Activated CD8-positive, alpha-beta memory T cell treated with anti-CD3 and anti-CD28 coated beads for 1 hour (primary cell): ENCODE measurements at places on chromosomes 3 and 15.

DNA sequence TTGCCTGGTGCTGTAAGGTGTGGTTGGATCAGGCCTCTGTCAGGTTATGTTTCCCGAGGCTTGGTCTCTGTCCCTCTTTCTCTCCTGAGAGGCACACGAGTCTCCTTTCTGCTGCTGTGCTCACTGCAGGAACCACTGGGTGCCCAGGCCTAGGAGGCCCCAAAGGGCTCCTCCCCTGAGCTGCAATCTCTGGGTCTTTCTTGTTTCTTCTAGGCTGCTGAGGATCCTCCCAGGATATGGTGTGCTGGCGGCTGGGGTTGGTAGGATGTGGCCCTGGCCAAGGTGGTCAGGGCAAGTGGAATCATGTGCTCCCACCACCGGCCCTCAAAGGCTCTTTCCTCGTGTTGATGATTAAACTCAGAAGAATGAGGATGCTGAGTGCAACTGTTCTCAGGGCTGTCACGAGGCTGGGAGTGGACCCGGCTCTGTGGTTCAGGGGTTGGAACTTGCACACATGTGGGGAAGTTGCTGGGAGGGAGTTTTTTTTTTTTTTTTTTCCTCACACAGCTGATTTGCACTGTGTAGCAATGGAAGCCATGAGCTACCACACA lies 43.6 kb upstream of the CTSH start:
- DNase-seq = no peak

GRCh38 chr3:106810300-106810875 lies 566.9 kb upstream of the CCDC54 start:
- DNase-seq = no peak

DNA sequence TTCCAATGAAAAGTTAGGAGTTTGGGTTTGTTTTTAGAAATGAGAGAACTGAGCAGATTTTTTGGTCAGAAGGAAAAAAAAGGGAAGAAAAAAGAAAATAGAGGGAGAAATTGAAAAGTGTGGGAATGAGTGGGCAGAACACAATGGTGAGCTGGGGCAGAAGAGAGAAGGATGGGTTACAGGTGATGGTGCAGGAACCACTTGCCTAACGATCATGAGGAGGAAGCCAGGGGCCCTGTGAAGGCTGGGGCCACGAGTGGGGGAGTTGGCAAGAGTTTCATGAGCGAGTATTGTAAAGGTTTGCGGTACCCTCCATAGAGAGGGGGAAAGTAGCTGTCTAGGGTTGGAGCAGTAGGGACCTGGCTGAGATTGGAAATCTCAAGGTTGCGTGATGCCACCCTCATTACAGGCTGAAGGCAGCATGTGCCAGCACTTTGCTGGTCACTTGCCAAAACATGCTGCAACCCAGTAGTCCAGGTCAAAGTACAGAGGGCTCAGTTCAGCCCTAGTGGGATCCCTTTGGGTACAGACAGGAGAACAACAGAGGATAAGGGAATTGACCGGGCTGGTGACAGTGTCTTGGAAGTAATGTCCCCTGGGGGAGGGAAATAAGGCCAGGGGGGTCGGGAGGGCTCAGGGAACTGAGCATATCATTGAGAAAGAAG lies 6.6 kb downstream of the IVD start:
- DNase-seq = no peak

DNA sequence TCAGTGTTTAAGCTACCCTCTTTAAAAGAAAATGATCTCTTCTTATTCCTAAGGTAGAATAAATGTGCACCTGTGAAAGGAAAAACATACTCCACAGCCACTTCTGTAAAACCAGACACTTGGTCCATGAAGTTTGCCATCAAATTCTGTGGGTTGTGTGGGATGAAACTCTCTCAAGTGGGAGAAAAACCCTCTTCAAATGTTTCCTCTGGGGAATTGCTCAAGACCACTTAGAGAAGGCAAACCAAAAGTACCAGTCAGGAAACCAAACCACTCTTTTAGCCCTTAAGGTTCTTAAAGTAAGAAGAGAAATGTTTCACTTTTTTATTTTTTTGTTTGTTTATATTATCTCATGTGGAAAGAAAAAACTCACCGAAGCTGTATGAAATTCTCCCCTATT lies 1.2 kb downstream of the COL8A1 start:
- DNase-seq = no peak

- DNase-seq = no peak
Measured at GRCh38 chr3:158405507-158405906, 165.5 kb upstream of the MLF1 start.

GRCh38 chr3:73661265-73661664 lies 36.5 kb upstream of the PDZRN3 start:
- DNase-seq = no peak

GRCh38 chr3:157574531-157574930 lies 71.3 kb upstream of the VEPH1 start:
- no peak for DNase-seq

DNA sequence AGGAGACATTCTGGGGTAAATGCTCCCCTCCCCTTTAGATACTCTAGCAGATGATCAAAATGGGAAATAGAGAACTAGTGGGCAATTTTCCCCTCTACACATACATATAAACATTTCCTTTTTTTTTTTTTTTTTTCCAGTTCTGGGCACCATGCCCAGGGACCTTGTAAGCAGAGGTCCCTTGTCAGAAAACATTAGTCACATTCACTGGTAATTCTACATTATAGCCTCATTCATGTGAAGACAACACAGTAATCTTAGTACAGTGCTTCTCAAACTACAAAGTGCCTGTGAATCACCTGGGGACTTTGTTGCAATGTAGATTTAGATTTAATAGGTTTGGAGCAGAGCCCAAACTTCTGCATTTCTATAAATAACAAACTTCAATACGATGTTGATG lies 60.1 kb upstream of the ACTC1 start:
- DNase-seq = no peak

DNA sequence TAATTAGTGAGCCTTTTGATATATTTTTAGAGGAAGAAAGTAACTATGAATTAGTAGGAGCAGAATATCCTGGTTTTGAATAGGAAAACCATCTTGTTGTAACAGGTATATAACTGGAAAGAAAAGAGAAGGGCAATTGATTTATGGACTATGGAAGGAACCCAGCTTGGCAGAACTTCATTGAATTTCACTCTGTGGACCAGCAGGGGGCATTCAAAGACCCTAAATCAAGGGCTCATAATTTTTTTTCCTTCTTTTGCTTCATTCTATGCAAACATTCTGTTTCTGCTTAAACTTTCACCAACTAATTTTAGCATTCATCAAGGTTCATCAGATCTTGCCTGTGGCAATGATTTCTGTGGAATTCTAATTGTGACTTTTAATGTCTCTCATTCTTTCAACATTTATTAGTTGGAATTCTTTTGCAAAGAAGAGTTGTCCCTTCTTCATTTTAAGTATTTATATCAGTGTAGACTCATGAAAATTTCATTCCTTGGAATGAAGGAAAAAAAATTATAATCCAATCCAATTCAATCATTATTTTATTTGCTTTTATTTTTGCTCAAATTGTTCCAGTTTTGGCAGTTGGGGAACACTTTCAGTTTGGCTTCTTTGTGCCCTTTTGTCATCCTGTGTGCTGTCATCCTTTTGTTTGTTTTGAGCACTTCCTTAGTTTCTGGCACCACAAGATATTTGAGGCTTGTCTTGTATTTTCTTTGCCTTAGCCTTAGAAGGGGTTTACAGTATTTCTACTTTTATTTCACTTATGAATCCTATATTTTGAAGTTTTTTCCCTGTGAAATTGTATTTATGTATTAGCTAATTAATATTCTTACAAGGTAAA lies 30.4 kb downstream of the NXPE3 start:
- DNase-seq = no peak

GRCh38 chr15:71651750-71652186 lies 158.6 kb upstream of the NR2E3 start:
- DNase-seq = no peak

DNA sequence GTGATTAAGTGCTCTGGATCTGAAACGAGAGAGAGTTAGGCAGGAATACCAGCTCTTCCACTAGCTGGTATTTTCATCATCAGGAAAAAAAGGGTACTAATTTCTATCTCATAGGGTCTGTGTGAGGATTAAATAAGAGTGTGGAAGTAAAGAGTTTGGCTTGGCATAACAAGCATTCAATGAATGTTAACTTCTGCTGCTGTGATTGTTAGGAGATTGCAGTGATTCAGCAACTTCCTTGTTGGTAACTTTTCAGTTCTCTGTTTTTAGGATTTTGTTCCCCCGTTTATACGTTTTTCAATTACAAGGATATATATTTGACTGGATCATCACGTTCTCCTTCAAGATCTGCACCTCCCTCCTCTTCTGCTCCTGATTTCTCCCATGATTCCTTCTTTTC lies 65.9 kb upstream of the MYO5C start:
- no peak for DNase-seq

DNA sequence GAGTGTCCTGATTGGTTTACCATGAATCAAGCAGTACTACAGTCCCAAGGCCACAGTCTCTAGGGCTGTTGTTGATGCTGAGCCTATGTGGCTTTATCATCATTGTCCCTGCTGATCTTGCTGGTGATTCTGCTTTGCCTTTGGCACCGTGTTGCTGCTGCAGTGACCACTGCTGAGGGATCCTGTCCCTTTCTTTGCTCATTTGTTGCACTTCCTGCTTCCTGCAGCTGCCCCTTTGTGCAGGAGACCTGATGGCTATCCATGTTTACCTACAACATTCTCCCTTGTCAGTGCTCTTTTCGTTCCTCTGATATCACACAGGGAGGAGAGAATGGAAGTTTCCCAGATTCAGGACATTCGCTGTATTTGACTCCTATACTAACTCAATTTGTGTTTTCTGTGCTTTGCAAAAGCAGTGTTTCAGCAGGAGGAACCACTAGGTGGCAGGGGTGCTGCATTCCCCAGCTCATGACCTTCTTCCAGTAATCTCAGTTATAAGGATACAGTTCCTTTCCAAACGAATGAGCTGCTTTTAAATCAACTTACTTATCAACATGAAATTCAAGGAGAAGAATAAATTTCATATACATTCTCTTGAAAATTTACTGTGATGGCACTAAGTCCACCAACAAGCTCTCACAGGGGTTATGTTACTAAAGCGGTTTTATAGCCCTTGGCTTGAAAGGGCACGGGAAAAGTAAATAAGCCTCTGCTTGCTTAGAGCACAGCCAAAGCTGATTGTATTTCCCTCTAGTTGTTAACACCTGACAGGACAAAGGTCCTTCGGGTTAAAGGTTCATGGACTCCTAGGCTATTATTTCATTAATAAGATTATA lies 9.7 kb upstream of the THUMPD3 start:
- DNase-seq = peak; percentile 38

DNA sequence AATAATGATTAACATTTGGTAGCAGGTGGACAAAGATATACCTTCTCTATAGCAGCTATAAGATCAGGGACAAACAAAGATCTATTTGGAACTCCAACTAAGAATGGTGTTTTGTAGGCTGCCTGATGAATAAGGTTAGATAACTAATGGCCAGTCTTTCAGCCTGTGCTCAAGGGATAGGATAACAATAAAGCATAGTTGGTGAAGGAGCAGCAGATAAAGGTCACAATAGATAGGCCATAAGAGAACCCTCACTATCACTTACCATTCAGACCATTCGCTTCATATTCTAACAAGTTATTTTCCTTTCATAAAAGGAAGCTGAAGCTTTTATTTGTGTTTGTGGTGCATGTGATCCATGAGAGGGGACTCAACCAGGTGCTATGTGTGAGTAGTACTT lies 19.8 kb downstream of the EPM2AIP1 start:
- DNase-seq = no peak

DNA sequence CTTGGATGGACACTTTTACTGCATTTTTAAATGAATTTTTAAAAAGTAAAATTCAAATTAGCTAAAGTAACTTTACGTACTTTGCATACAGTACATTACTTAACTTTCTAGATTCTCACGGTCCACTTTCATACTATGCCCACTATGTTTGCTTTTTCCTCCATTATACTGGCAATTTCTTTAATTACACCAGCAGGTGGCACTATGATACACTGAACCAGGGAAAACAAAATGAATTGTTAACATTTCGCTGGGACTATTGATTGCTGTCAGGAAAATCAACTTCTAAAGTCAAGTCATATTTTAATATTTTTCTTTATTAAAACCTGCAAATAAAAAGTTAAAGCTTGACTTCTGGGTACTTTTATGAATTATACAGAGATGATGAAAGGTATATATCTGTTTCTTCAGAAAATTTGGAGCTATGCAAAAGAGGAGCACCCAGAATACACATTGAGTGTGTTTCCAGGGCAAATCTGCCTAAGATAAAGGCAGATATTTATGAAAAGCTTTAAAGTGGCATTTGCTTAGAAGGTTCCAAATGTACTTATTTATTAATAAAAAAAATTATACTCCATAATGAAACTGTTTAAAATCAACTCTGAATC lies 21.8 kb upstream of the POU1F1 start:
- DNase-seq = no peak

- DNase-seq = no peak
Measured at GRCh38 chr3:135788978-135789377, 176.6 kb upstream of the PPP2R3A start.

DNA sequence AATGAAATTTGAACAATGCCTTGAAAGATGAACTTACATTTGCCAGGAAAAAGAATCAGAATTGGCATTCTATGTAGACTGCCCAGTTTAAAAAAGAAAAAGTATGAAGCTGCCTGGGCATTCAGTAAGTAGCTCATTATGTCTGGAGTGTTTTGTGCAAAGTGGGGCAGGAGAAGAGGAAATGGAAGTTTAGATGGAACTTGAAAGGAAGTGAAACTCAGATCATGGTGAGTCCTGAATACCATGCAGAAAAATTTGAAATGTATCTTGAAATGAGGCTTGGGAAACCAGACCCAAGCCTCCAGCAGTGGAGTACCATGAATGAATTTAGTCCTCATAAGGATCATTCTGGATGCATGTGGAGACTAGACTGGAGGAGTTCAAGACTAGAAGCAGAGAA lies 4.8 kb upstream of the MORC1 start:
- DNase-seq = no peak

- no peak for DNase-seq
Measured at GRCh38 chr3:178369006-178369405, 167.2 kb upstream of the KCNMB2 start.
